ENCODE measurements at places on chromosomes 11 and 22. TPM values are rescaled to one million over a fixed set of nuclear protein-coding genes. Genes with fewer than 3 reads are reported as not detected.
A peak's percentile ranks its signal among the peaks of the same experiment; 100 is the strongest.

GRCh38 chr11:17350455-17351171 is 987 bp upstream of the NCR3LG1 start:
- no peaks in the 10 kb centered on the region for H3K36me3 ChIP-seq
- no peak overlapping the region for H3K27ac ChIP-seq
- DNase-seq: no peak
- peaks cover 16% of the 10 kb centered on the region for H3K4me1 ChIP-seq
- H3K4me3 ChIP-seq: no peak overlapping the region
- no peaks in the 10 kb centered on the region for H3K27me3 ChIP-seq

DNA sequence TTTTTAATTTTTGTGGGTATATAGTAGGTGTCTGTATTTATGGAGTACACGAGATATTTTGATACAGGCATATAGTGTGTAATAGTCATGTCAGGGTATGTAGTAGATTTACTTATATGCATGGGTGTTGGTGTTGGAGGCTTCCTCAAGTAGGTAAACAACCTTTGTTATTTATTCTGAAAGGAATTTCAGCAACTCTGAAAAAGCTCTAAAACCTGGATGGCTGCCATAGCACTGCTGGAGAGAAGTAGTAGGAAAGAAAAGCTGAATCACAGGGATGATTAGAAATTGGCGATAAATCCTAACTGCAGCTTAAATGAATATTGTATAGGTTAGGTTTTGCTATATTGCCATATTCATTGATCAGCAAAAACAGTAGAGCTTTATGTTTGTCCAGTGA is 44.4 kb upstream of the ST14 start:
- H3K36me3 ChIP-seq: peaks cover 12% of the 10 kb centered on the region
- no peaks in the 10 kb centered on the region for H3K27me3 ChIP-seq
- H3K4me3 ChIP-seq: no peak overlapping the region
- peak; percentile 71 for DNase-seq
- no peak overlapping the region for H3K27ac ChIP-seq

DNA sequence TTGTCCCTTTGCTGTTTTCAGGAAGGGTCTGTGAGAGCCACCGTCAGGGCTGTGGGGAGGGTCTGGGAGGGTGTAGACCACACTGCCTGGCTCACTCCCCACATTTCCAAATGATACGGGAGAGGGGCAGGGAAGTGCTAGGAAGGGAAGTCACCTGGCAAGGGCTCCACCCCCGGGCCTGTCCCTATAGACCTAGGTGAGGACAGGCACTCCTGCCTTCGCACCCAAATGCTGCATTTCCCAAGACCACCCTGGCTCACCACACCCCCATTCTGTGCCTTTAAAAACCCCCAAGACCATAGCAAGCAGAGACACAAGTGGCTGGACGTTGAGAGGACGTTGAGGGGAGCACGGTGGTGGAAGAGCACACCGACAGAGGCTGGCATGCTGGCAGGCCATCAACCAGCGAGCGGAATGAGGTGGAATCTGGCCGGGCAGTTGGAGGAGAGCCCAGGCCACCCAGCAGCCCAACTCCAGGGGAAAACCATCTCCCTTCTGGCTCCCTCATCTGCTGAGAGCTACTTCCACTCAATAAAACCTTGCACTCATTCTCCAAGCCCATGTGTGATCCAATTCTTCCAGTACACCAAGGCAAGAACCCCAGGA is 45.7 kb downstream of the GNB1L start:
- peaks cover 14% of the 10 kb centered on the region for H3K4me1 ChIP-seq
- DNase-seq: no peak
- no peaks in the 10 kb centered on the region for H3K36me3 ChIP-seq
- H3K27ac ChIP-seq: no peak overlapping the region
- no peaks in the 10 kb centered on the region for H3K27me3 ChIP-seq
- H3K4me3 ChIP-seq: no peak overlapping the region

The LINC01488 gene
- total RNA-seq: not detected

- no peak overlapping the region for H3K27ac ChIP-seq
- H3K36me3 ChIP-seq: peaks cover 13% of the 10 kb centered on the region
- no peaks in the 10 kb centered on the region for H3K4me1 ChIP-seq
- H3K27me3 ChIP-seq: no peaks in the 10 kb centered on the region
- DNase-seq: no peak
- no peak overlapping the region for H3K4me3 ChIP-seq
These were observed 12.9 kb upstream of the ARFGAP3 start for GRCh38 chr22:42869888-42870480.

The APOA5 gene
- total RNA-seq: not detected

- peak overlapping the region; percentile 87 for H3K4me3 ChIP-seq
- no peaks in the 10 kb centered on the region for H3K27me3 ChIP-seq
- peaks cover 2% of the 10 kb centered on the region for H3K36me3 ChIP-seq
- H3K4me1 ChIP-seq: peaks cover 42% of the 10 kb centered on the region
These were observed 475 bp downstream of the PITPNB start for GRCh38 chr22:27918341-27919221.

- no peak for DNase-seq
- no peak overlapping the region for H3K4me3 ChIP-seq
- no peak overlapping the region for H3K27ac ChIP-seq
- peaks cover 8% of the 10 kb centered on the region for H3K36me3 ChIP-seq
- H3K27me3 ChIP-seq: no peaks in the 10 kb centered on the region
- H3K4me1 ChIP-seq: peaks cover 25% of the 10 kb centered on the region
These were observed 113.7 kb downstream of the ETS1 start for GRCh38 chr11:128473636-128474035.

Measured in endothelial cell of umbilical vein (primary cell).